ENCODE measurements at places on chromosomes 1 and 21.

DNA sequence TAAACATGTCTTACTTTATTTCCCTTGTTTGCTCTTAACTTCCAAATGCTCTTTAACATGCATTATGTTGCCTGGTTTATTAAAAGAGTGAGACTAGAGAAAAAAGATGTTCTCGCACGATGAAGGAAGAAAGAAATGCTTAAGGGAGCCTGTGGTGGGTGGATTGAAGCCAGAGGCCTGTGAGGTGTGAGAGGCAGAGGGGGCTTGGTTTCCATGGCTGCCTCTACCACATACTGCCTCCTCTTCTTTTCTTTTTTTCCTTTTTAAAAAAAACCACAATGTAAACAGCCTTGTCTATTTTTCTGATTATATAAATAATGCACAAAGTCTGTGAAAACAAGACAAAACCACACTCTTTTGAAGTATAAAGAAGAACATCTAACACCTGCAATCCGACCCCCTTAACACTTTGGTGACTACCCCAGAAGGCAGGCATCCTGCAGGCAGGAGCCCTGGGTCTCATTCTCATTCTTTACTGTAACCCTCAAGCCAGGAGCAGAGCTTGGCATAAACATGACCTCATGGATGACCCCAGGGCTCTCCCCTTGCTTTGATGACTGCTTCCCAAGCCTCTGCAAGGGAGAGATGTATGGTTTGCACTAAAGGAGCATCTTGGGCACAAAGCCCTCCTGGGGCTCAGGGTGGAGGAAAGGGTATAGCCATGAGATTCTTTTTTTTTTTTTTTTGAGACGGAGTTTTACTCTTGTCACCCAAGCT, 10.1 kb upstream of the PARP1 start:
- peak; percentile 40 for DNase-seq

- no peak for DNase-seq
These were observed 87.2 kb downstream of the CLEC20A start for GRCh38 chr1:178409541-178409940.

DNA sequence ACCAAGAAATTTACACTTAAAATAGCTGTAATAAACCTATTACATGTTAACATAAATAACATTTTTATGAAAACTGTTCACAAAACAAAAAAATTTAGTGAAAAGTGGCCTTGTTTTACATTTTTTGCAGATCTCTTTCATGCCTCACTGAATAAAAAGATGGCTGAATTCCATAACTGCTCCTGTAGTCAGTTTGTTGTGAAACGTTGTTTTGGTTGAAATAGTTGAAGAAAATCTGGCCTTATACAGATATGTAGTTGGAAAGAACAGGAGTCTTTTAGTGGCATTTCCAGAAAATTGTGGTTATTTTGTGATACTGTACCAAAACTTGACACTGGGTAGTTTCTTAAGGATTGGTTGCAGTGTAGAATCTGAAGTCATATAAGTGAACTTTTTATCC, 18.1 kb downstream of the ITSN1 start:
- DNase-seq = no peak

DNA sequence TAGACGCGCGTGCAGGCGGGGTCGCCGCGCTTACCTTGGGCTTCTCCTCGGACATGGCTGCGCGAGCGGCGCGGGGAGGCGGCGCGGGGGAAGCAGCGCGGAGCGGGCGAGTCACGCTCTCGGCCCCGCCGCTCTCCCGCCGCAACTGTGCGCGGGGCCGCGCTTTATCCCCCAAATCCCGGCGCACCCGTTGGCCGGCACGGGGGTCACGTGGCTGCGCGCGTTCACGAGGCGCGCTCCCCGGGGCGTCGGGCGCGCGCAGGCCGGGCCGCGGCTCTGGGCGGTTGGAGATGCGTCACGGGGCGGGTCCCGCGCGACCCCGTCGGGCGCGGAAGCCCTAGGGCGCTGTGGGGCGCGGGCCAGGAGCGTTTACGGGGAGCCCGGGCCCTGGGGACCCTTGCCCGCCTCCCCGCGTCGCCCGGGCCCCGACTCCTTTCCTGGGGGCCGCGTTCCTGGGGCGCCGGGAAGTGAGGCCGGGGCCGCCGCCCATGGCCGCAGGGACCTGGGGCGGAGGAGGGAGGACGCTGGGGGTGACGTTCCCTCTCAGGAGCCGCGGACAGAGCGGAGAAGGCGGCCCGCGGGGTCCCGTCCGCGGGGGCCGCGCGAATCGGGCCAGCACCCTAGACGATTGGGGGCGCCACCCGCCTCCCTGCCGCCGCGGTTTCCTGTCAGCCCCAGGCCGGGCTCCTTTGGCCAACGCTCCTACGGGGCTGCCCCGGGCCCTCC, at the start of gene SUMO3:
SUMO3 (minus strand) TSS at position 149 of the 726 bp plus-strand sequence; CDS start at position 55, 94 bp downstream.
- DNase-seq = peak; percentile 89

Measured in DND-41 (cell line).